Fibroblast of skin of left biceps (primary cell): ENCODE measurements at places on chromosomes 3 and 15.

- DNase-seq = no peak
These were observed 84.2 kb downstream of the COL6A5 start for GRCh38 chr3:130429713-130430023.

- DNase-seq = no peak
These were observed 1.8 kb downstream of the PSTPIP1 start for GRCh38 chr15:76996526-76997401.

DNA sequence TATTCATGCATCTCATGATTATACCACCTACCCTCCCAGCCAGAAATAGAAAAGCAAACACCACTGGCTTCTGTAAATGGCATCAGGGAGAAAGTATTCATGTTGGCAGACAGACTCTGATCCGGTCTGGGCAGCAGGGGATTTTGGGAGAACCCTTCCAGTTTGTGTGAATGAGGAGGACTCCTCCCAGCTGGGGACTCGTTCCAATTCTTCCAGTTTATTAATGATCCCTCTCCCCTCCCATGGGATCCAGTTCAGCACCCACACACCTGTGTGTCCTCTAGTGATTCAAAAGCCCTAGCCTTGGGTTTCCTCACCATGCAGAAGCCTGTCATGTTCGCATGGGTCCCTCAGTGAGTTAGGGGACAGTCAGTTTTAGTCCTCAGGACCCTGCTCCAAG is 110.9 kb downstream of the IQSEC1 start:
- DNase-seq = no peak

DNA sequence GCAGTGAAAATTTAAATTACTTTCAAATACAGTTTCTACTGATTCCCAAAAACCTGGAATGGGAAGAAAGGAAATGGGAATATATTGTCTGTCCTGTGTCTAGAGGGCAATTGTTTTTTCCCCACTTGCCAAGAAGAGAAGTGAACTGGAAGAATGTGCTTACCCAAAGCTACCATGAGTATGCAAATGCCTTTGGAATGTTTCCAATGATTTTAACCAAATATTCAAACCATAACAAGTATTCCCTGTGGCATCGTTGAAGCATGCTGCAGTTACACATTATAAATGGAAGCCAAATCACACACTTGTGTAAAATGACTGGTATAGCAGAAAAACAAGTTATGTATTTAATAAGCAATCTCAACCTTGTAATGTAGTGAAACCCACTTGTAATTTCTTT is 368.2 kb downstream of the GBE1 start:
- no peak for DNase-seq

DNA sequence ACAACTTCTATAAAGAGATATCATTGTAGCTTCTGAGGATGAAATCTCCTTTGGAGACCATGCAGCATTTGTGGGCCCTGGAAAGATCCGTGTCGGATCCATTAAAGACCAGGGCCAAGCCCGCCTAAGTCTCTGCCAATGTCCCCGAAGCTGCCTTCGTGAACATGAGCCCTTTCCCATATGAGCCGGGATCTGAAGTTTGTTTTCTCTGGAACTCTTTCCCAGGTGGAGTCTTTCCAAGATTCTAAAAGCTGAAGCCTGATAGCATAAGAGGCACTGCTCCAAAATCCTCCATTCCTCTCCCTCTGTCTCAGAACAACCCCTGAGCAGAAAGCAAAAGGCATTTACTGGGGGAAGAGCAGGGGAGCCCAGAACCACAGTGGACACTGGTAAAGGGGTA is 274.6 kb downstream of the NTRK3 start:
- no peak for DNase-seq

- no peak for DNase-seq
These were observed 427.2 kb downstream of the ZIC1 start for GRCh38 chr3:147836330-147836729.

DNA sequence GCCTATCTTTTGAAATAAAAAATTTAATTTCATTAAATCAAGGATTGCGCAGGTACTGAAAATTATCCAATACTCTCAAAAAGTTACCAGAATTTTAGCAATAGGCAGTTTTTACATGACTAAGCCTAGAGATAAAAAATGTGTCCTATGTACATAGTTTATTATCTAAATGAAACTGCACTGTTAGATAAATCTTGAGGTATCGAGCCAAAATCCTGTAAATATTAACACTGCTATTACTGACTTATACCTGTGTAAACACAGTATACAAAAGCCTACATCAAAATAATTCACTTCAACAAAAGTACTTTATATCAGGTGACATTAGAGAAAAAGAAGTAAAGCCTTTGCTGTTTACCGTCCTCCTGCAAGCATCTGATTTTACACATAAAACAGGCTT is 60.7 kb downstream of the TASOR start:
- DNase-seq = no peak
